Activated CD4-positive, CD25-positive, alpha-beta regulatory T cell (primary cell): ENCODE measurements at places on chromosomes 2 and 18.

DNA sequence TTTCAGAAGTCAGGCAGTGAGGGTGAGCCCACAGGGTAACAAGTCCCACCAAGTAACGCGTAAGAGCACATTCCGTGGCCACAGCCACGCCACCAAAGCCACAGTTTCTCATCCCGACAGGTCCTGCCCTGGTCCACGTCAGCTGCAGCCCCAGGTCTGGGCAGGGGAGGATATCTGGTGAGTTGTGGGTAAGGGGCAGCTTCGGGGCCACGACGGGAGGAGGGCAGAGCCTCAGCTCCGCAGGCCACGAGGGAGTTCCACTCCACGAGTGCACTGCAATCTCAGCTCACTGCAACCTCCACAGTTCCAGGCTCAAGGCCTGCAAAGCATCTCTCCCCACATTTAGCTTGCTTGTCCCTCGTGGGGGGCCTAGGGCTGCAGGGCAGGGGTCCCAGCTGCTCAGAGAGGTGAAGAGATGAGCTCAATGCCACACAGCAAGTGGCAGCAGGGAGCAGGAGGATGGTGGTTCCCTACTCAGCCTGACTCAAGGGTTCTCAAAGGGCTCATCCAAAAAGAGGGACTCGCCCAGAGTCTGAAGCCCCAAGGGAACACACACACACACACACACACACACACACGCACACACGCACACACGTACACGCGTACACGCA lies 12.5 kb downstream of the SNORC start:
- DNase-seq = no peak

GRCh38 chr2:45777996-45778719 lies 126.7 kb downstream of the PRKCE start:
- no peak for DNase-seq

DNA sequence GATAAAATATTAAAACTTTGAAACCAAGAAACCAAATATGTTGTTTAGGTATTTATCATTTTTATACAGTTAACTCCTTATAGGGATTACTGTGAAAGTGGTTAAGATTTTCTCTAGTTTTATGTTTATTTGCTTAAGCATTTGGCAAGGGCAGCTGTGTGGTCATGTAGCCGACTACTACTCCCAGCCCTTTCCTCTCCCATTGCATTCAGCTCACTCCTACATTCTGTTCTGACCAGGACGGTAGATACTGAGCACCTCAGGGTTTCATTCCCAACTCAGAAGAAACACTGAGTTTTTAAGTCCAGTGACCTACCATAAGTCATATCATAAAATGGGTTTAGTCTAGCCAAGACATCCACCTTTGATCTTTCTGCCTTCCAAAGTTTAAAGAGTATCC lies 19.8 kb downstream of the FZD5 start:
- no peak for DNase-seq

- no peak for DNase-seq
These were observed 2.5 kb downstream of the MERTK start for GRCh38 chr2:111900859-111901258.

GRCh38 chr2:10885094-10885860 lies 26.5 kb upstream of the KCNF1 start:
- DNase-seq = no peak

- no peak for DNase-seq
These were observed 138.0 kb downstream of the EPHA4 start for GRCh38 chr2:221434142-221434541.

DNA sequence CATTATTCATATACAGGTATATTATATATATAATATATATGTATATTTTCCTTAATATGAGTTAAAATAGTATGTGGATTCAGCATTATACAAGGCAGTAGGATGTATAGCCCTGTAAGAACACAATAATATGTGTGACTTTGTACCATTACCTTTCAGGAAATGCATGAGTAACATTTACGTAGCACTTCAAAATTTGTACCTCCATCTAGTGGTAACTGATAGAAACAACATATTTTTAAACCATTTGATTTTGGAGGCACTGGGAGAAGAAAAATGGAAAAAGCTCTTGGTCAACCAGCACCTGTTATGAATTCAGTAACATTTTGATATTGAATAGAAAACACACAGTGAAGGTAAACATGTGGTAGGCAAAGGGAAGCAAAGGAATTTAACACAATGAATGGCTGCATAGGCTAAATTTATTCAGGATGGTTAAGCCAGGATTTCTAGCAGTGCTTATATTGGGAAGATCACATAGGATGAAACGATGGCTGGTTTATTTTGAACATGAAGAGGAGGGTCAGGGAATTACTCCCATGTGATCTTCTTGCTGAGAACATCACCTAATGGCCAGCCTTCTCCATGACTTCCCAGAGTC lies 565.5 kb downstream of the CCDC85A start:
- DNase-seq = no peak

- DNase-seq = no peak
These were observed 16.4 kb downstream of the GALNT3 start for GRCh38 chr2:165777522-165778186.

DNA sequence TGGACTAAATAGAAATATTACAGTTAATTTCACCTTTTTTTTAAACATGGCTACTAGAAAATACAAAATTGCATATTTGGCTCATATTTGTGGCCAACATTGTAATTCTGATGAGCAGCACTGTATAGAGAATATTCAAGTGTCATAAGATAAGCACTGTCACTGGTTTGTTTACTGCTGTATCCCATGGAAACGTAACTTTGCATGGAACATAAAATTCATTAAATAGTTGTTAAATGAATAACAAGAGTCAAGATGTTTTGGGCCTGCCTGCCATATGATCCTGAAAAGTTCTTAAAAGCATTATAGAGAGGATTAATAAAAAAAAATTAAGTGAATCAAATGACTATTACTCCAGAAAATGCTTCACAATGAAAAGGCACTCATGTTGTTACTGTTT lies 763.7 kb upstream of the CRIM1 start:
- DNase-seq = no peak

- no peak for DNase-seq
These were observed 114.6 kb downstream of the TTC32 start for GRCh38 chr2:19787134-19787533.

- DNase-seq = no peak
These were observed 147.5 kb downstream of the PARD3B start for GRCh38 chr2:204692790-204693189.

GRCh38 chr18:26961839-26962238 lies 96.3 kb upstream of the AQP4 start:
- no peak for DNase-seq

DNA sequence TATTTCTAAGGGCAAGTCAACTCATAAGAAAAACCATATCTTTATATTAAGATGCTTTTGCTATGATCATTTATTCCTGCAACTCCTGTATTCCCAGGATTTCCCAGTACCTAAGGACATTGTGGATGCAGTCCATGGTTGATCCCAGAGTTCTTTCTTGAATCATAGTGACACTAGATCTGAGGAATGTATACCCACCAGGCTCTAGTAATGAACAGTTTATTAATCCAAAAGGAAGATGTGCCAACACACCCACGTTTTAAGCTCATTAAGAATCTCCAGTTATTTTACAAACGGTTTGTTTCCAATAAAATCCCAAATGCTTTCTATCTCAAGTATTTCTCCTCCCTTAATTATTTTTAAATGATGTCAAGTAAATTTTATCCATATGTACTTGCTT lies 210.8 kb upstream of the ZEB2 start:
- DNase-seq = no peak

GRCh38 chr2:227455200-227455599 lies 16.8 kb upstream of the AGFG1 start:
- DNase-seq = no peak

DNA sequence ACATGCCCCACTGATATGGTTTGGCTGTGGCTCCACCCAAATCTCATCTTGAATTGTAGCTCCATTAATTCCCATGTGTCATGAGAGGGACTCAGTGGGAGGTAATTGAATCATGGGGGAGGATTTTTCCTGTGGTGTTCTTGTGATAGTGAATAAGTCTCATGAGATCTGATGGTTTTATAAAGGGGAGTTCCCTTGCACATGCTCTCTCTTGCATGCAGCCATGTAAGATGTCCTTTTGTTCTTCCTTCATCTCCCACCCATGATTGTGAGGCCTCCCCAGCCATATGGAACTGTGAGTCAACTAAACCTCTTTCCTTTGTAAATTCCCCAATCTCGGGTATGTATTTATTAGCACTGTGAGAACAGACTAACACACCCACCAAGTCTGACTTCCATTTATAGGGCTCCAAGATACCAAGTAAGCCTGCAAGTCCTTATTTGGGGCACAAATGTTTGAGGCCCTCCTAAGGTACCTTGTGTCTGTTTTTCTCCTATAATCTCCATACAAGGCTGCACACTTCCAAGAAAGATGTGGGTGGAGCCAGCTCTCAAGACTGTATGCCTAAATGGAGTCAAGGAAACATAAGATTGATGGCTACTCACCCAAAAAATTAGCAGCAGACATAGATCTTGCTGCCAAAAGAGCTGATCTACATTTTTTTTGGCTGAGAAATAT lies 364.7 kb downstream of the TXNL1 start:
- DNase-seq = no peak

DNA sequence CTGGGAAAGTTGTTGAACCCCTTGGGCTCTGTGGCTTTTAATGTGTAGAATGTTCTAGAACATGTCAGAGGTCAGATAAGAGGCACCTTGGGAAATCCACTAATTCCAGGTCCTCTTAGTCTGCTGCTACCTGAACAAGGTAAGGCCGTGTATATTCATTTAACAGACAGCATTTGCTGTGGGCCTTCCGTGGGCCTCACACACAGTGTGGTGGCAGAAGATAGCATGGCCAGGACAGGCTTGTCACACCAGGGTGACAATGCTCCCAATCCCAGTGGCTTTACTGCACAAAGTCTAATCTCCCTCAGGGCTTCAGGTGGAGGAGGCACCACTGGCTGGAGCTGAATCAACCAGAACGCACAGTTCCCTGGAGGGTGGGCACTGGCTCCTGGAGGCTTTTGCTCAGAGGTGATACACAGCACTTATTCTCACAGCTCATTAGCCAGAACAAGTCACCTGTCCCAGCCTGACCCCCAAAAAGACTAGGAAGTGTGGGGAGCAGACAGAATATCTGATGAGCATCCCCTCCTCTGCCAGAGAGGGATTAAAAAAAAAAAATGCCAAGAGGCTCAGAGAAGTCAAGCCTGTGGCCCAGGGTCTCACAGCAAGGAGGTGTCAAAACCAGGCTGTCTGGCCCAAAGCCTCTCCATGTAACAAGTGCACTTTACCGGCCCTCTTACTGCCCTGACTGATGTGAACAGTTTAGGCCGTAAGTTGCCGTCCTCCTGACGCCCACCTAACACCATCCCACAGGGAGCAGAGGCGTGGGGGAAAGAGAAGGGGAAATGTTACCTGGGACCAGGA lies 216.9 kb upstream of the RAB6C start:
- no peak for DNase-seq

- no peak for DNase-seq
These were observed 15.9 kb upstream of the CHAC2 start for GRCh38 chr2:53751728-53752127.

DNA sequence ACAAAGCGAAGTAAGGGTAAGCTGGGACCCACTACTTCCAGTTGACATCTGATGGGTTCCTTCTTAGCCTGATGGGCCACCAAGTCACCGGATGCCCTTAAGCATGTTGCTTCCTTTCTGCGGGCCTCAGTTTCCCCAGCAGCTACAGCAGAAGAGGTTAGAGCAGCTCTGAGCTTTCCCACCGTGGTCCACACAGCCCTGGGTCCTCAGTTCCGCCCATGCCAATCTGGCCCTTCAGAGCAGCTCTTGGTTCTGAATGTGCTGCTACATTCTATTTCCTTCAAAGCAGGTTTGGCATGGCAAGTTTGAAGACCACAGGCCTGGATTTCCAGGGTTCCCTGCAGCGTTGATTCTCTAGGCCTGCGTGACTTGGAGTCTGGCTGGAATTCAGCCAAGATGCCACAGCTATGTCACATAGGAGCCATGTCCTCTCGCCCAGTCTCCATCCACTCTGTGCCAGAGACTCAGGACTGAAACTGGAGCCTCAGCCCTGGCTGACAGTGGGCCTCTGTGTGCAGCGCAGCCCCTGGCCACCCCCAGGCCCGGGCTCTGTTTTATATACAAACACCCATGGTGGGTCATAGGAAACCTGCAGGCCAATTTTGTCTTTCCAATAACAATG lies 79.6 kb downstream of the TFCP2L1 start:
- no peak for DNase-seq

GRCh38 chr2:118830118-118830517 lies 17.3 kb downstream of the EN1 start:
- DNase-seq = no peak

GRCh38 chr18:49768051-49768391 lies 45.3 kb downstream of the ACAA2 start:
- DNase-seq = no peak

DNA sequence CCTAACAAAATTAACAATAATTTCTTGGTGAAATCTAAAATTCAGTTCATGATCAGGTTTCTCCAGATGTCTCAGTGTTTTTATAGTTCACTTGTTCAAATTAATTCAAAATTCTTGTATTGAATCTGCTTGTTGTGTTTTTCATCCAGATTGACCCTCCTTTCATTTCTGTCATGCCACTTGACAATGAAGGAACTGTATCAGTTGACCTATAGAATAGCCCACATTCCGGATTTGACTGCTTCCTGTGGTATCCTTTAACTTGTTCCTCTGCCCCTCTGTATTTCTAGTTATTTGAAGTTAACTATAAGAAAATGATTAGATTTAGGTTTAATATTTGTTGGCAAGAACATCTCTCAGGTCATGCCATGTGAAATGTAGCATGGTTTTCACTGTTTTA lies 53.3 kb downstream of the TWSG1 start:
- DNase-seq = no peak
